ENCODE measurements at places on chromosomes 2 and 18. TPM values are rescaled to one million over a fixed set of nuclear protein-coding genes. Genes with fewer than 3 reads are reported as not detected.
A peak's percentile ranks its signal among the peaks of the same experiment; 100 is the strongest.

DNA sequence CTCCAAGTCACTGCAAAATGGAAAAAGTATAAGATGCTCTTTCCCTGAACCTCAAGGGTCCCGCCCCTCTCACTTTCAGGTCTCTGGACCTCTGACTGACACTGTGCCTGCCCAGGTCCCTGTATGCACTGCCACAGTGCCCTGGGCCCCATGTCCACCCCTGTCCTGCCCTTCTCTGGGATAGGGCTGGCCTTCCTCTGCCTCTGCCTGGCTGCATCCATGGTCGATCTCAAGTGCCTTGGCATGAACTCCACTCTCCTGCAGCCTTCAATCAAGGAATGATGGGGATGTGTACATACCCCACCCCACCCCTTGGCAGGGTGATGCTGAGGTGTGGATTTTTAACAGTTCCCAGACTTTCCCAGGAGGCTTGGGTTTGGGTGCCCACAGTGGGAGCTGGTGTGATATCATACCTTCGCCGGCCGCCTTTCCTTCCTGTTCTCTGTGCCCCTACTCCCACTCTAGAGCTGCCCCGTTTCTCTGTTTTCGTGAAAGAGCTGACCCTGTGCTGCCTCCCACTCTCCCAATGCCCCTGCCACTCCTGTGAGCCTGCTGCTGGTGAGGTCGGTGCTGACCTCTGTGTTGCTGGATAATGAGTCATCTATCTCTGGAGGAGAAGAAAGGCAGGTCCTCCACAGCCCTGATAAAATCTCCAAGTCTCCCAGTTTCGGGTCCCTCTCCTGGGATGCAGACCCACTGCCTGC, 18.9 kb downstream of the PTPN18 start:
- H3K36me3 ChIP-seq, result no peaks in the 10 kb centered on the region
- no peak for DNase-seq
- H3K27me3 ChIP-seq, result no peaks in the 10 kb centered on the region
- no peak overlapping the region for H3K27ac ChIP-seq
- peaks cover 28% of the 10 kb centered on the region for H3K4me1 ChIP-seq
- H3K4me3 ChIP-seq, result no peak overlapping the region

DNA sequence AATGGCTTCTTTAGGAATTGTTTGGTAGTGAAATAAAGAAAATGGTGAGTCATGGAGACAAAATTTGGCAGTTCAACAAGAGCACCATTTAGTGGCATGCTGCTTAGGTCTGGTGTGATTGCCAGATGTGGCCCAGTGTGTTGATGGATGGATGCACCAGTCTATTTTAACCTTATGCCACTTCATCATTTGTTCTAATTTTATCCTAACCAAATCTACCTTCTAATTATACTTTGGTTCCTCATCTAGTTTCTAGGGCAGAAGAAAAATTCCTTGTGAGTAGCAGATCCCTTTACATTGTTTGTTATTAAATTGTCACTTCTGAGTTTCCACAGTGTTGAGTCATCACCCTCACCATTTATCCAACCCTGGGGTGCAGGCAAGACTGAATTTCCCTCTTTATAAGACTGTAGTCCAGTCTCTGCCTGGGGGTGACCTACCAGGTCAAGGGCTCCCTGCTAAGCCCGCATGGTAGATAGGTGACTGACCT, 32.5 kb downstream of the NABP1 start:
- no peaks in the 10 kb centered on the region for H3K27me3 ChIP-seq
- no peaks in the 10 kb centered on the region for H3K36me3 ChIP-seq

DNA sequence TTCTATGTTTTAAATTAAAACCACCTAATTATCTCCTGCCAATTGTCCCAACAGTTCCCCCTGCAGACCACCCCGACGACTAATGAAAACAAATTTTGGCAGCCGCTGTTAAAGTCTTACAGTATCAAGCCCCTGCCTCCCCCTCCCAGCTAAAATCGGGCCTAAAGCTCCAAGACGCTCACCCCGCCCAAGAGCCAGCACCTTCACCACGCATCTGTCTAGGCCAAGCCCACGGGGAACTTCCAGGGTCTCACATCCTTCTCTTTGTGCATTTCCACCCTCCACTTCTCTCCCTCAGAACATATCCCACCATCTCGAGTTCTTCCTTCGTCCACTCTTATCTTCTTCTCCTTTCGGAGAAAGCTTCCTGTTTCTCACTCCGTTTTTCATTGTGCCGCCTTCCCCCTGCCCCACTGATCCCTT, 445 bp downstream of the PRPF40A start:
- peaks cover 21% of the 10 kb centered on the region for H3K4me1 ChIP-seq
- peak overlapping the region; percentile 93 for H3K27ac ChIP-seq
- no peaks in the 10 kb centered on the region for H3K27me3 ChIP-seq

DNA sequence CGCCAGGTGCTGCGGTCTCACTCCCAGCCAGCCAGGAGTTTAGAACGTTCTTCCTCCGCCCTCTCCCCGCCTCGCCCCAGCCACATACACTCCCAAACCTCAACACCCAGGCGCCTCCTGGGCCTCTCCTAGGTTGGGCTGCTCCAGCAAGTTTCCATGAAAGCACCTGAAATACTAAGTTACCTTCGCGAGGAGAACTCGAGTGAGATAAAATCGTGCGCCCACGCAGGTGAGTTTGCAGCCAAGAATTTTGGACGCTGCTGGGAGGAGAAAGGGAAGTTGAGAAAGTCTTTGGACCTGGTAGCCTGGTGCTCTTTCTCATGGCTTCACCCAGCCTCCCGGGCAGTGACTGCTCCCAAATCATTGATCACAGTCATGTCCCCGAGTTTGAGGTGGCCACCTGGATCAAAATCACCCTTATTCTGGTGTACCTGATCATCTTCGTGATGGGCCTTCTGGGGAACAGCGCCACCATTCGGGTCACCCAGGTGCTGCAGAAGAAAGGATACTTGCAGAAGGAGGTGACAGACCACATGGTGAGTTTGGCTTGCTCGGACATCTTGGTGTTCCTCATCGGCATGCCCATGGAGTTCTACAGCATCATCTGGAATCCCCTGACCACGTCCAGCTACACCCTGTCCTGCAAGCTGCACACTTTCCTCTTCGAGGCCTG, at the start of gene GPR39:
Gene GPR39, plus strand, starts transcription at position 83 of the 673 bp plus-strand sequence.
- H3K27me3 ChIP-seq, result no peaks in the 10 kb centered on the region
- H3K4me3 ChIP-seq, result no peak within 1 kb of the TSS
- DNase-seq, result no peak
- H3K4me1 ChIP-seq, result no peaks in the 10 kb centered on the region
- H3K27ac ChIP-seq, result no peak within 1 kb of the TSS

- H3K4me3 ChIP-seq, result no peak overlapping the region
- H3K27me3 ChIP-seq, result no peaks in the 10 kb centered on the region
- no peak overlapping the region for H3K27ac ChIP-seq
- no peaks in the 10 kb centered on the region for H3K36me3 ChIP-seq
Observed at GRCh38 chr2:149146876-149147275, 108.4 kb downstream of the LYPD6B start.

DNA sequence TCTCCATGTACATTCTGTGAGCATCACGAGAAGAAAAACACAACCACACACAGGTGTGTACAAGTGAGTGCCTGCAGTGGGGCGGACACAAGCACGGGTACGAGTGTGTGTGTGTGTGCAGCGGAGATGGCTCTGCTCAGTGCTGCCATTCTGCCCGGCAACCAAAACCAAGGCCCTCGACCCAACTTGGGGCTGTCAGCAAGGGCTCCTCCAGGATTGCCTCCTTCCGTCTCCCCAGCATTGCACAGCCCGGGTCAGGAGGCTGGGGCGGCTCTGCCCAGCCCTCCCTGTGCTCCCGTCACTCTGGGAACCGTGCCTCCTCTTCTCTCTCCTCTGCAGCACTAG, 66.5 kb downstream of the PXDN start:
- no peak overlapping the region for H3K4me3 ChIP-seq
- H3K27me3 ChIP-seq, result no peaks in the 10 kb centered on the region
- no peaks in the 10 kb centered on the region for H3K36me3 ChIP-seq
- H3K27ac ChIP-seq, result no peak overlapping the region
- H3K4me1 ChIP-seq, result no peaks in the 10 kb centered on the region

DNA sequence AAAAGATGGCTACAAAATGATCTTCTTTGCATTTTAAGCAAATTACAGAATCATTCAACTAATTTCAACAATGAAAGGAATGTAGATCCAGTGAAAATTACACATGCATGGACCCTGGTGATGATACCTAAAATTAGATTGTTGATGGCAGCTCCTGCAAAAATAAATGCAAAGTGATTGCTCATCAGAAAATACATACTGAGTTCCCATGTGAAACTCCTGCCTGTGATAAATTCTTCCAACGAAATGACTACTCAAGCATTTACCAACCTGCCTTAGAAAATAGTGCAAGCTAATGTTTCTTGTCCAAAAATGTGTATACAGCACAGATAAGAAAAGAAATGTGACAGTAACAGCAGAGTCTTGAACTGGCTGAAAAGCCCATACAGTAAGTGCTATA, 300.0 kb upstream of the REV1 start:
- DNase-seq, result no peak
- H3K4me1 ChIP-seq, result no peaks in the 10 kb centered on the region
- no peaks in the 10 kb centered on the region for H3K27me3 ChIP-seq
- H3K36me3 ChIP-seq, result no peaks in the 10 kb centered on the region

The MAIP1 gene
- 14.5 TPM for total RNA-seq

The ITPRIPL1 gene
- 1.2 TPM for total RNA-seq
